ENCODE measurements at places on chromosomes 3 and 15. TPM values are rescaled to one million over a fixed set of nuclear protein-coding genes. Genes with fewer than 3 reads are reported as not detected.

DNA sequence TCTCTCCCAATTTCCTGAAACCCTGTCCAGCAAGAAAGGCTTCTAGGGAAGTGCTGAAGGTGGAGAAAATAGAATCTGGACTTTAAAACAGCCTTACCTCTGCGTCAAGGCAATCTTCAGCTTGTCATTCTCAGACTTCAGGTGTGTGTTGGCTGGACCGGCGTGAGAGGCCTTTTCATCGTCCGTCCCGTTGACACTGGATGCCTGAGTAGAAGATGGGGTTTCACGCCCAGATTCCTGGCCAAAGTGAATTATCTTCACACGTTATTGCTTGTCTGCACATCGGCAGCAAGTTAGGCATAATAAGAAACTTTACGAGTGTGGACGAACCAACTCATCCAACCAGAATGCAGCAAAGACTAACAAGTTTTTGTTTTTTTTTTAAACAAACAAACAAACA is 49.5 kb downstream of the WHAMM start:
- DNase-seq, result no peak

GRCh38 chr3:196918968-196919367 is 23.4 kb downstream of the NCBP2 start:
- DNase-seq, result no peak

- no peak for DNase-seq
Measured at GRCh38 chr3:76638006-76638405, 401.9 kb upstream of the ROBO2 start.

DNA sequence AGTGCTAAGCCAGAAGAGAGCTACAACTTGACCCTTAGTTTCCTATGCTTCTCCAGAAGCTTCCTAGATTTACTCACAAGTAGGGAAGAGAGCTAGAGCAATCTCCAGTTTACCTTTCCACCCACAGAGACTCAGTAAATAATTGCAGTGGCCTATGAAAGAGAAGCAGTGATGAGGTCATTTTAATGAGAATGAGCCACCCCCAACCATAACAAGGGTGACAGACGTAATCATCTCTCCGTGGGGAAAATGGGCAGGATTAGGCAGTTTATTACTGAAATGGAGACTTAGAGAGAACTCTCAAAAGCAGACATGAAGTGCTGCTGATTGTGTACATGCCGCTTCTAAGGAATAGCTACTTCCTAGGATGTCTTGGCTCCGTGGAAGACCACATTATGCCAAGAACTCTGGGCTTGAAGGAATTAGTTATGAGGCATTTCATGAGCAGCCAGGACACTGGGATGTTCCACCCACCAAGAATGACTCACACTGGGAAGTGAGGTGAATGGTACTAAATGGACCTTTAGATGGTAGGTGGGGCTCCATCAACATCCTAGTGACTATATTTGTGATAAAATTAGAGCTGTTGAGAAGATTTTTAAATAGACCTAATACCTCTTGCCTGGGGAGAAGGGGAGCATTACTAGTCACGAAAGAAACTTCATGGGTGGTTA is 160.9 kb downstream of the EDEM1 start:
- DNase-seq, result no peak

GRCh38 chr3:82229397-82229796 is 468.0 kb upstream of the GBE1 start:
- no peak for DNase-seq

DNA sequence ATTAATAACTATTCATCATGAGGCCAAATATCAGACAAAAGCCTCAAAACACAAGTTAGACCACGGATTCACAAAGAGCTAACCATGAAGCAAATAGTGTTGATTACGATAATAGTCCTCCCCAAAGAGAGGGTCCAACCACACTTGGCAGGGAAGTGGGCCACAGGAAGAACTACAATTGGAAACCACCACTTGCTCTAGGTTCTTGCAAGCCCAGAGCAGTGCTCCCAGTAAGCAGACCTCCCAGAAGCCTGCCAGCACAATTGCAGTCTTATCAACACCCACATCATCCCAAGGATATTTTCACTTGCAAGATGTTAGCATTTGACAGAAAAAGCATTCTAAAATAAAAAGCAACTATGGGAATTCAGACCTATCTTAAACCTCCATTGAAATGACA is 11.3 kb downstream of the SETD2 start:
- DNase-seq, result no peak

DNA sequence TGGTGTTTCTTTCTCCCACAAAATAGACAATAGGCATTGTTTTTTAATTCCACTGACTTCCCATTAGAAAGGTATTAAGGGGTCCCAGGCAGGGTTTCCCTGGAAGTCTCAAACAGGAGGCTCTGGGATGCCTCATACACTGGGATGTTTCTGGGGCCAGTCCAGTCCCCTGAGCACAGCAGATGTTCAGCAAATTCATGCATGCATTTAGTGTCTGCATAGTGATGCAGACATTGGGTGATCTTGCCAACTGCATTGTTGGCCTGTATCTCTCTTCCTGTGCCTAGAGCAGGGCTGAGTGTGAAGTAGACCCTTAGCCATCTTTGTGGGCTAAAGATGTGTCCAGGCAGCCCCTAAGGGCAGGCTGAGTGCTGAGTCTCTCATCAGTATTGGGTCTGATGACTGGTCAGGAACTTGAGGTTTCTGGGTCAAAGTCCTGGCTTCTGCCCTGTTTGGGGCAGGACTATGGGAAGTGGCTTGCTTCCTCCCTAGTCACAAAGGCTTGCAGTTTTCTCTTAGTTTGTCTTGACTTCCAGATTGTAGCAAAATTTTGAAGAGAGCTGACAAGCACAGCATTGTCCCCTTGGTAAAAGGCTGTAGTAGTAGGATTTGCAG is 56.5 kb downstream of the BSN start:
- DNase-seq, result peak; percentile 66

Gene FBN1
- total RNA-seq, result 208 TPM

GRCh38 chr15:78208341-78208844 is 26.0 kb downstream of the ACSBG1 start:
- no peak for DNase-seq

DNA sequence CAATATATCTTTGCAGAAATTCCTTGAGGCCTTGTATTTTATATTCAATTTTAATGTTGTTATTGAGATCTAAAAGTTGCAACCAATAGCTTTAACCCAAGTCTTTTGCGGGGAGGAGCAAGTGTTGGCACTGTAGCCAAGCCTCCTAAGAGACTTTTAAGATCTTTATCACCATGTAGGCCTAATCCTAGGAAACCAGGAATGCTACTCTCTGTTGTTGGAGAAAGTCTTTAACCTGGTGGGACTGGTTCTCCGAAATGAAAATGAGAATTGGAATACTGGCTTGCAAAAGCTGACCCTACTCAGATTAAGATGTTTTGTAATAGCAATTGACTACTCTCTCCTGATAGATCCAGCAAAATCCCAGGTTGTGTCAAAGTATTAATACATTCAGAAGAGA is 25.8 kb downstream of the SHC4 start:
- no peak for DNase-seq

Gene GOLGA8G
- total RNA-seq, result not detected

GRCh38 chr3:193499136-193499770 is 55.4 kb downstream of the ATP13A4 start:
- no peak for DNase-seq

Gene LINS1
- total RNA-seq, result 23.2 TPM

Gene CHRM5
- total RNA-seq, result not detected

Gene FGF7
- 3.2 TPM for total RNA-seq

- DNase-seq, result no peak
Measured at GRCh38 chr3:121735047-121735696, 14.4 kb downstream of the GOLGB1 start.

Gene RLBP1
- not detected for total RNA-seq

- no peak for DNase-seq
Measured at GRCh38 chr3:120039642-120040610, 54.3 kb downstream of the GSK3B start.

Gene UROC1
- total RNA-seq, result not detected
